ENCODE measurements at places on chromosomes 4 and X.
A peak's percentile ranks its signal among the peaks of the same experiment; 100 is the strongest.

DNA sequence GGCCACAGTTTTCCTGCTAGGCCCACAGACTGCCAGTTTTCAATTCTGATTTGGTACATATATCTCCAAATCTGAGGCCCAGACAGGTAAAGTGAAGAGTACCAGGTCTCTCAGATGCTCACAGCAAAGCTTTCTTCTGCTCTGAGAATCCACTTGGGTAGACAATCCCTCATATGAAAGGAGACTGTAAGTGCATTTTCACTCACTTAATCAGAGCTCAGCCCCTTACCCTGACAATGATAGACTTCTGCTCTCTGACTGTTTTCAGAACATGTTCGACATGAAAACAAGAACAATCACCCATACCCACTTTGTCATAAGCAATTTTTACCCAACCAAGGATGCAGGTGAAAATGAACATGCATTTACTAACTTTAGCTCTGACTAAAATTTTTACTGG is 7.1 kb downstream of the GPRIN3 start:
- DNase-seq = no peak

GRCh38 chr4:3880615-3881120 is 114.5 kb downstream of the ADRA2C start:
- peak; percentile 37 for DNase-seq

- DNase-seq = no peak
These were observed 1318.6 kb downstream of the TECRL start for GRCh38 chr4:63090641-63091040.

- DNase-seq = no peak
These were observed 284.7 kb upstream of the FTHL17 start for GRCh38 chrX:31356275-31357212.

GRCh38 chr4:55311792-55312488 is 34.1 kb upstream of the SRD5A3 start:
- DNase-seq = peak; percentile 34
